ENCODE measurements at places on chromosomes 12 and 14. TPM values are rescaled to one million over a fixed set of nuclear protein-coding genes. Genes with fewer than 3 reads are reported as not detected.

DNA sequence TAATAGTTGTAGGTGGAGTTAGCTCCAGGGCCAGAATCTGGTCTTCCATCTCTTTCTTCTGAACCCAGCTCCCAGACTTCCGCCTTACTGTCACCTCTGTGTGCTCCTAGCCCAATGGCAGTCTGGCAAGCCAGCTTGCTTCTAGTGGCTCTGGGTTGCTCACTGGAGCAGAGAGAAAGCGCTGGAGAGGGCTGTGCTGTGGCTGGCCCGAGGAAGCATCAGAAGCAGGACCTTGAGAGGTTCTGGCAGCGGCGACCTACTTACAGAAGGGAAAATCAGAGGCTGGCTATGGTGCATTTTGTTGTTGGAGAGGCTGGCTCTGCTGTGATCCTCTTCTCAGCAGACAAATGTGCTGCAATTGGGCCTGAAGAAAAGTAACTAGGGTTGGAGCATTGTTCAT, 28.6 kb downstream of the KCNA5 start:
- no peaks in the 10 kb centered on the region for H3K4me1 ChIP-seq
- H3K4me3 ChIP-seq: no peak overlapping the region
- no peaks in the 10 kb centered on the region for H3K36me3 ChIP-seq
- no peaks in the 10 kb centered on the region for H3K27me3 ChIP-seq

MYH6 gene
- total RNA-seq: 0.62 TPM

GRCh38 chr14:68978172-68978911, 760 bp downstream of the ACTN1 start:
- H3K4me3 ChIP-seq: peak overlapping the region; percentile 94
- no peaks in the 10 kb centered on the region for H3K27me3 ChIP-seq
- peak; percentile 79 for DNase-seq
- H3K27ac ChIP-seq: peak overlapping the region; percentile 94

DNA sequence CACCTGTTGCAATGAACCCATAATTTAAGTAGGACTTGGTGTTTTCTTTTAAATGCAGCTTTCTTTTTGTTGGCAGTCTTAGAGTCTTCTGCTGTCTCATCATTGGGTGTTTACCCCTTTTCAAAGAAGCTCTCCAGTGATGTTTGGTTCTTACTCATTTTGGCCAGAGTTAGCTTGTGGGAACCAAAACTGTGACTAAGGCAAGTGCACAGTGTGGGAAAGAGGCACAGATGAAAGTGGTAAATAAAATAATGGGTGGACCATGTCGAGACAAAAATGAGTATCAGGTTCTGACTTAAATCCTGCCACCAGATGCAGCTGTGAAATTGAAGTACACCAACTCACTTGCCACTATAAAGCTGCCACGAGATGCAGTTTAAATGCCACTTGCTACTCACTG, 615.4 kb upstream of the MIS18BP1 start:
- DNase-seq: no peak
- H3K4me3 ChIP-seq: no peak overlapping the region
- no peaks in the 10 kb centered on the region for H3K4me1 ChIP-seq
- H3K27me3 ChIP-seq: no peaks in the 10 kb centered on the region
- no peak overlapping the region for H3K27ac ChIP-seq
